Cortex of kidney (tissue), 1 donor: ENCODE measurements at places on chromosomes 3 and 15.

DNA sequence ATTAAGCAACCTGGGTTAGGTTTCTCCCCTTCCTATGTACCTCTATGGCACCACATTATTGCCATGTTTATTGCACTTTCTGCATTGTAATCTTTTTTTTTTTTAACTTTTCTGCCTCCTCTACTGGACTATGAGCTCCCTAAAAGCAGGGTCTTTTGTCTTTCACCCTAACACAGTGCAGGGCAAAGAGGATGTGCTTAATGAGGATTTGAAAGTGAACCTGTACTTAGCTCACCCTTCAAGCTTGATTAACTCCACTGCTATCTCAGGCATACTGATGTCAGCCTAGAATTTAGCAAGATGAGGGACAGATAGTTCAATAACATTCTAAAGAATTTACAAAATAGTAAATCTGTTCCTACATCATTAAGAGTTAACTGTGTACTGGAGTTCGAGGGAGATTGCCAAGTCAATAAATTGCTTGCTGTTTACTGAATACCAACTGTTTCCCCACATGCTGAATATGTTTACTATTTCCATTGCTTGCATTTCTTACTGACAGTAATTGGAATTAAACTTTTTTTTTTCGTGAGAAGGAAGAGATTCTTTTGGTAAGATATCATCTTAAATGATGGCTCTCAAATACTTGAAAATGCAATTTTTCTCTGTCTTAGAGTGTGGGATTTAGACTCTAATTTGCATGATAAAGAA is 15.7 kb upstream of the PPARG start:
- DNase-seq, result no peak

DNA sequence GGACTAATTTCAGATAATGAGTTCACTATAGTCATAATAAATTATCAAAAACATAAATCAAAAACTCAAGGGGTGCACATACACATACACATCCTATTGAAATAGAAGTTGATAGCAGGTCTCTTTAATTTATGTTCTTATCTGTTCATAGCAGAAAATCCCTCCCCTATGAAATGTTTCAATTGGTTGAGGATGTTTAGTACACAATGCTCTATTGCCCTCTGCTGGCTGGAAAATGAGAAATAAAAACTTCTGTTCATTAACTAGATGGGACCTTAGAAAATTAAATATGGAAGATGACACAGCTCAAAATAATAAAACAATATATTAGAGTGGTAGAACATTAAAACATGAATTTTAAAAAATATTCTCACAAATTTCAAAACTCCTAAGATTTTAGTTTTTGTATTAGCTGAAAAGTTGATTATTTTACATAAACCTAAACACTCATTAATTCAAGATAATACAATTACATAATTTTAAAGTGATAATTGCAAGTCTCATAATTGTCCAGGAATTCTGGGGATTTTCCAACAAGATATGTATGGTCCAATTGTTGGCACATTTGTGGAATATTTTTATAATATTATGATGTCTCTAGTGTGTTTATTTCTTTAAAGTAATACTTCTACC is 735.0 kb downstream of the ROBO1 start:
- DNase-seq, result no peak

GRCh38 chr15:33443708-33444107 is 132.9 kb downstream of the RYR3 start:
- DNase-seq, result no peak

- no peak for DNase-seq
Observed at GRCh38 chr3:149239357-149239936, 17.8 kb upstream of the CP start.

DNA sequence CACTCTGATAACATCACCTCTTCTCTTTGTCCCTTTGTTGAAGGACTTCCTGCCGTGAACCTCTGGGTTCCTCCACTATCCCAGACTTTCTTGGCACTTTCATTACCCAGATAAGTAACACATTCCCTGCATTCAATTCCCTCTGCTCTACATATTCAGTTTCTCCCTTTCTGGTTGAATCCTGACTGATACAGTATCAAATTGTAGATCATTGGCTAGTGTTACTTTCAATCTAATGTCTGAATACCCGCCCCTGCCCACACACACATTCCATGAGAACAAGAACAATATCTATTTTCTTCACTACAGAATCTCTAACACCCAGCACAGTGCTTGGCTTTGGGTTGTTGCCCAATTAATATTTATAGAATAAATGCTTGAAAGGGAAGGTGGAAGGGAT is 163.5 kb downstream of the ABHD5 start:
- no peak for DNase-seq

- no peak for DNase-seq
Observed at GRCh38 chr15:99414755-99415731, 150.7 kb upstream of the MEF2A start.

GRCh38 chr3:186060222-186060621 is 48.7 kb downstream of the ETV5 start:
- no peak for DNase-seq

DNA sequence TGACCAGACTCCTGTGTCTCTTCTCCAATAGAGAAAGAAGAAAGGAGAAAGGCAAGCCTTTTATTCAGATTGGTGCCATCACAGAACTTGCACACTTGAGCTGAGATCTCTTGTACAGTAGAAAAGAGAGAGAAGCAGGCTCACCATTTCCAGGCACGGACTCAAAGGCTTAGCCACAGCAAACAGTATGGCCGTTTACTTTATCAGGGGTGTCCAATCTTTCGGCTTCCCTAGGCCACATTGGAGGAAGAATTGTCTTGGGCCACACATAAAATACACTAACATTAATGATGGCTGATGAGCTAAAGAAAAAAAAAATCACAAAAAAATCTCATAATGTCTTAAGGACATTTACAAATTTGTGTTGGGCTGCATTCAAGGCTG is 5.0 kb downstream of the IFT80 start:
- DNase-seq, result no peak

GRCh38 chr3:125214738-125215137 is 2.2 kb upstream of the SLC12A8 start:
- DNase-seq, result no peak

DNA sequence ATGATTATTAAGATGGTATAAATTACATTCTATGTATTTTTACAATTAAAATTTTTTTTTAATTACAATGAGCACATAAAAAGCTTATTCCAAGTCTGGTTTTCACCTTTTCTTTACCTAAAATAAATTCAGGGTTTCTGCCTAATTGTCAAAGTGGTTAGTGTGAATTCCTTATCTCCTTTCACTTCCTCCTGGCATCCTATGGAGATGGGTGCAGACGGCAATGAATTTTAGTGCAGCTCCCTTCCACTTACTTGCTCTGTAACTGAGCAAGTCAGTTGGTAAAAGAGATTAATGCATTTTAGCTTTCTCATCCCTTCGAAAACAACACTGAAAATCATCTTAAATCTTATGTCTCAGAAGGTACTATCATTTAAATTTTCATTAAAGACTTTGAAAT is 13.1 kb downstream of the HDGFL3 start:
- DNase-seq, result no peak

GRCh38 chr3:121660356-121661171 is at the start of gene HCLS1:
Gene HCLS1, minus strand, starts transcription at chr3:121660903. Its CDS starts 2,556 bp downstream, at chr3:121658347.
- DNase-seq, result no peak

- no peak for DNase-seq
Observed at GRCh38 chr15:41862515-41863116, 24.0 kb downstream of the PLA2G4B start.

DNA sequence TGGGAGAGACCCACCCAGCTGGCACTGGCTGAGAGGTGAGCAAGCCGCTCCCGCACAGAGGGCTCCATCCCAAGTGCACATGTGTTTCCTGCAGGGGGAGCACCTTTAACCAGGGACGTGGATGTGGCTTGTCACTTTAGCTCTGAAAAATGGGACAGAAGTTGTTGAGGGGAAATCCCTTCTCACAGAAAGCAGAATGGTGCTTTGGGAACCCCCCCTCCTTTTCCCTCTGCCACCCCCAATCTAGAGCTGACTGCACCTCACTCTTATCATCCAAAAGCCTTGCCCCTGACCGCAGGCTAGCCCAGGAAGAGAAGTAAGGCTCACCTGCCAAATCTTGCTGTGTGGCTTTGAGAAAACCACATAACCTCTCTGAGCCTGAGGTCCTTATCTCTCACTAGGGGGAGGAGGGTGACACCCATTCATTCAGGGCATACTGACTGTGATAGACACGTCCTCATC is 77.9 kb downstream of the RPN1 start:
- no peak for DNase-seq

DNA sequence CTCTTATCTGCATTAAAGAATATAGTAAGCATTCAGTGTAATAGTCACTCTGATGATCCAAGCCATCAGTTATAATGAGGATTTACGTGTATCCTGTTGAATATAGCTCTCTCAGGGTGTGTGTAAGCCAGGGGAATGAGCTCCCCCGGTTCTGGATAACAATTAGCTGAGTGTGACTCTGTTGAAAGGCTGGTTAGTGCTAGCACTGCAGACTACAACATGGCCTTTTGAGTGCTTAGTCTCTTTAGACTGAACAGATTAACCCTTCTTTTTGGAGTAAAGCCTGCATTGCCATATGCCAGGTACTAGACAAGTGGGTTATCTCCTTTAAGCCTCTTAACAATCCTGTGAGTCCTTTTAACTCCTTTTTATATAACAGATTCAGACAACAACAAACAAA is 119.5 kb downstream of the TMEM108 start:
- DNase-seq, result no peak

DNA sequence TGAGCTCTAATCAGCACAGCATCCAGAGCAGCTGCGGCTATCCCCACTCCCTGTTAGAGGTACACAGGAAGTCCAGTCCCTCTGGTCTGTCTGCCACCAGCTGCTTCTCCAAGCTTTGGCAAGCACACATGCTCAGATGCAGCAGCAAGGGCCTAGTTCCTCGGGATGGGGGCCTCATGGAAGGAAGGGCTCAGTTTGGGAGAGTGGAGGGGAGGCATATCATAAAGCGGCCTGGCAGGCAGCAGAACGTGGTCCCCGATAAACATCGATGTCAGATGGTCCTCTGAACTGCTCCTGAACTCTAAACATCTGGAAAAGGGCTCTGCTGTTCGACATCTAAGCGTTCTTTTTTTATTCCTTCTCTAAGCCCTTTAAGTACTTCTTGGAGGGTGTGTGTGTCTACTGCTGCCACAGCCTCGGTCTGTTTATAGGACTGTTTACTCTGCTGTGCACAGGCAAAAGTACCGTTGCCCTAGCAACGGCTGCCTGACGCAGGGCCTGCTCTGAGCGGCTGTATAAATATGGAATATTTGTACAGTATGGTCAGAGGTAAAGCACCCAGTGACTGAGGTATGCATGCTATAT is 74.6 kb downstream of the PRICKLE2 start:
- no peak for DNase-seq

- DNase-seq, result no peak
Observed at GRCh38 chr15:65953622-65954021, 84.3 kb downstream of the RAB11A start.

- DNase-seq, result no peak
Observed at GRCh38 chr3:141644931-141645330, 93.2 kb upstream of the RNF7 start.

GRCh38 chr15:40452296-40453090 is 11.7 kb downstream of the BAHD1 start:
- no peak for DNase-seq

DNA sequence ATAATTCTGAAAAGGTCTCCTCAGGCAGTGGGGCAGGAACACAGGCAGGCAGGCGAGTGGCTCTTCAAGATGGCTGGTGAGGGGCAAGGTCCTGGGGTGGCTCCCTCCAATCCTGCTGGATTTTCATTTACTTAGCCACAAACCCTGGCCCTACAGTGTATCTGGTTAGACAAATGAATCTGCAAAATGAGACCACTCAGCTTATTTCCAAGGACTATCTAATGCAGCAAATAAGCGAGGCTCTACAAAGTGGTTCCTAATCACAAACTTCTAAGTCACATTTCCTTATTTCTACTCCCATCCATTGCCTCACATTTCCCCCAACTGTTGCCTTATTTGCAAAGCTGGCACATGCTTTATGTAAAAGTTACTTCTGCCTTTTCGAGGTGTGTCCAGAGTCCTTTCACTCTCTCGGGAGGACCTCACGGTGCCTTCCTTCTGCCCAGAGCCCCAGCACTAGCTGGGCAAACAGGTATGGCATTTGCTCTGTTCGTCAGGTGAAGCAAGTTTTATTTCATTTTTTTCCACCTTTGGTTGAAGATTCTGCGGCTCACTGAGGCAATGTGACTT is 40.5 kb downstream of the CCDC12 start:
- no peak for DNase-seq

- DNase-seq, result no peak
Observed at GRCh38 chr3:79085171-79085570, 682.6 kb downstream of the ROBO1 start.

DNA sequence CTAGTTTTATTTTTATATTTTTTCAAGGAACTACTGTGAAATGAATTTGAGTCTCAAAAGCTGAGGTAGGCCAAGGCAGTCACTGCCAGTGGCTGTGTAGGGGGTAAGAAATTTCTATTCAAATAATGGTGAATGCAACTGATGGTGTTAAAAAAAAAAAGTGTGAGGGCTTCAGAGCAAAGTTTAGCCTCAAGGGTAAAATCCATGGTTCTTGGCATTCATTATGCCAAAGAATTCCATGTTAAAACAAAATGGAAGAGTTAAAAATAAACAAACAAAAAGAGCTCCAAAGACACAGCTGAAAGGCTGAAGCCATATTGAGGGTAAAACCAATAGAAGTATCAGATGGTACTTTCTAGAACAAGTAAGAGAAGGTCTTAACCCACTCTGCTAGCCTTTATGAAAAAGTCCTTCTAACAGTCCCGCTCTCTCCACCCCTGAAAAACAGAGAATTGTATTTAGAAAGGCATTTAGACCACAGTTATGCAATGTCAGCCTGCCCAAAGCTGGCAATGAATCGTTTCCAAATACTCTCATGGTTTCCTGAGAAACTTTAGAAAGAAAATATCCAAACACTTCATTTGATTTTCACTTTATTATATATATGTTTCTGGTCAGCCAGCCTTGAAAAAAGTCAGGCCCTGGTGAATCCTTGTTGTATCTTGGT is 158.4 kb upstream of the GMNC start:
- DNase-seq, result no peak

DNA sequence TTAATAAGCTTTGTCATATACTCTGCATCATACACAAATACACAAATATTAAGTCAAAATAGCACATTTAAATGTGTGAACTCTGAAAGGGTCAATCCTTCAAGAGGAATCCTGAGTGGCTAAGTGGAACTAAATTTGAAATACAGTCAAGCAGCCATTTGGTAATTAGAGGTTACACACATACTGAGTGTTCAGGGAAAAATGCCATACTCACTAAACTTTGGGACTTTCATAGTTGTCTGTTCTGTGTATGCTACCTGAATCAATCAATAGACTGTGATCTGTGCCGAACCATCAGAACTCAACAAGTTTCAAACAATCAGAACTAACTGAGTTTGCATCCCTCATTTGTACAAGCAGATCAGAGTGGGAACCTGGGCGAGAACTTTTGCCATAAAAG is 15.3 kb downstream of the ANKRD28 start:
- no peak for DNase-seq
